H1 (cell line): ENCODE measurements at places on chromosomes 5 and 9. TPM values are rescaled to one million over a fixed set of nuclear protein-coding genes. Genes with fewer than 3 reads are reported as not detected.

The CLIC3 gene
- total RNA-seq: not detected in 2 replicates

The SYK gene
- total RNA-seq: 4.4 and 5.6 TPM in 2 replicates

The NR4A3 gene
- 0.23 and 0.30 TPM in 2 replicates for total RNA-seq

The AK3 gene
- 23.9 and 30.0 TPM in 2 replicates for total RNA-seq

The RAB3C gene
- total RNA-seq: 18.3 and 19.6 TPM in 2 replicates

DNA sequence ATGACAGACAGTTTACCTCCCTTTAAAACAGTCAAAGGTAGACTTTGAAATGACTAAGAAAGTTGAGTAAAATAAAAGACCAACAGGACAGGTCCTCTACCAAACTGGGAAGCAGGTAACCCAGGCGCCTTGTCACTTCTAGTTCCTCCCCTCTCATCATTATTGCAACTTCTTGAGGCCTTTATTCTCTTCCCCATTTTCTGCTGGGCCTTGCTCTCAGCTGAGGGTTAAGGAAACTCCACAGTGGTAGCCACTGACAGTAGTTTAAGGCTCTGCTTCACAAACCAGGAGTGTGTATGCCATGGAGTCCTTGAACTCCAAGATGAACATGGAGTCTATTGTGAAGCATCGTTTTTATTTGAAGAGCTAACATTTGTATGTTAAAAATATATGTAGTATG lies 36.9 kb upstream of the TCERG1 start:
- DNase-seq: no peak

- no peak for DNase-seq
Measured at GRCh38 chr9:132502480-132502879, 79.9 kb upstream of the BARHL1 start.

- no peak for DNase-seq
Measured at GRCh38 chr5:104443706-104444105, 881.1 kb upstream of the NUDT12 start.

- peak; percentile 55 for DNase-seq
Measured at GRCh38 chr5:73486119-73486899, 11.9 kb upstream of the BTF3 start.

GRCh38 chr9:92714016-92714415 lies 44.1 kb upstream of the IPPK start:
- DNase-seq: no peak

- no peak for DNase-seq
Measured at GRCh38 chr9:106800701-106801270, 62.2 kb upstream of the ZNF462 start.

DNA sequence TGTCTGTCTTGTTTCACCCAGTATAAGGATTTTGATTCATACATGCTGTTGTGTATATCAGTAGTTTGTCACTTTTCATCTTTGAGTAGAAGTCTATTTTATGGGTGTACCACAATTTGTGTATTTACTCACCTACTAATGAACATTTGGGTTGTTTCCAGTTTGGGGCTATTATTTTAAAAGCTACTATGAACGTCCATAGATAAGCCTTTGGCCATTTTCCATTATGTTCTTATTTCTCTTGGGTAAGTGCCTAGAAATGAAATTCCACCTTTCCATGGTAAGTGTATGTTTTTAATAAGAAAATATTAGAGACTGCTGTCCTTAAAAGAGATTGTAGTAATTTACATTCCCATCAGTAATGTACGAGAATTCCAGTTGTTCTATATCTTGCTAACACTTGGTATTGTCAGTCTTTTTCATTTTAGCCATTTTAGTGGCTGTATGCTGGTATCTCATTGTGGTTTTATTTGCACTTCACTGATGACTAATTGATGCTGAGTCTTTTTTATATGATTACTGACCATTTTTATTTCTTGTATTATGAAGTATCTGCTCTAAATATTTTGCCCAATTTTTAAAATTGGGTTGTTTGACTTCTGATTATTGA lies 17.9 kb upstream of the PDE8B start:
- no peak for DNase-seq

- DNase-seq: no peak
Measured at GRCh38 chr5:154238776-154239481, 48.4 kb downstream of the GALNT10 start.

- DNase-seq: no peak
Measured at GRCh38 chr9:76136986-76137385, 246.5 kb downstream of the PCSK5 start.

DNA sequence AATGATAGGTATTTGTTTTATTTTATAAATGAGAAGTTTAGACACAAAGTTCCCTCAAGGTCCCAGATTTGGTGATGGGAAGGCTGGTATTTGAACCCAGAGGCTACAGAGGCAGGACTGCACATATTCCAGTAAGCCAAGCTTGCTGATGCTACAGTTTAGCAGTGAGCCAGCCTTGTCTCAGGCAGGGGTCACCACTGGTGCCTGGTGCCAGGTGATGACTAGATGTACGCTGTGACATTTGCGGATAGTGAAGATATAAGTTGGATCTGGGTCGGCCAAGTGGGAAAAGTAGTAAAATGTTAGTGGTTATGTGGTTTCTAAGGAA lies 143.9 kb downstream of the AOPEP start:
- peak; percentile 13 for DNase-seq

GRCh38 chr5:13987843-13988464 lies 43.5 kb upstream of the DNAH5 start:
- DNase-seq: peak; percentile 60

- DNase-seq: no peak
Measured at GRCh38 chr9:127368852-127369402, 28.0 kb upstream of the SLC2A8 start.

DNA sequence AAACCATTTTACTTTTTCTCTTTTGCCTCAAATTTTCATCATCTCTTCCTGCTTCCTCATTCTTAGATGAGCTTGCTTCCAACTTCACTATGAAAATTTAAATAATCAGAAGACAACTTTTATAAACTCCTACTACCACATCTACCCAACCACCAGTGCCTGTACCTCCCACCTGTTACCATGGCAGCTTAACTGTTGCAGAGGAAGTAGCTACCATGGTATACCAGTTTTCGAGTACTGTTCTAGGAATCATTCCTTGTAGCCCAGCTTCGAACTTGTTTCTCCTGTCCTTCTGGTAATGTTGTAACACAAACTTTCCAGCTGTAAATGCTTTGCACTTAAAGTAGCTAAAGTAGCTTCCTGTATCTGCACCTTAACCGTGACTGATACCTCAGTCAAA lies 266.8 kb upstream of the NREP start:
- DNase-seq: no peak

DNA sequence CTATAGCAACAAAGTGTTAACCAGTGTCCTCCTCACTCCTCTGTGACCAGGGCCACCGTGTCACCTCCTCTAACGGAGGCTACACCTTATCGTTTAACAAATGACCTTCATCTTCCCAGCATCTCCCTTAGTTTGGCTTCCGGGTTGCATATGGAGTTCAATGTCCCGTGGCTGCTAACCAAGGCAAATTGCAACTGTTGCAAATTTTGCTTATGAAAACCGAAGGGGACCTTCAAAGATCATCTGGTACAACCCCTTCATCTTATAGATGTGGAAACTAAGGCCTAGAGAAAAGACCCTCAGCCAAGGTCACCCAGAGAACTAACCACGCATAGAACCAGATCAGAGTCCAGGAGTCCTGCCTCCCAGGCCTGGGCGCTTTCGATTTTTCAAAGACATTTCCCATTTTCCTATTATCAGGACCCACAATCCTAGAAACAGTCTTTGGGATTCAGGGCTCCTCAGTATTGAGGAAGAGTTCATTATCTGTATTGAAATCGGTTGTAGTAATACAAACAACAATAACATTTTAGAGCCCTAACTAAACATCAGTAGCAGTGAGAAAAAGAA lies 1.4 kb downstream of the PRELID2 start:
- no peak for DNase-seq
